ENCODE measurements at places on chromosomes 7 and 10.

DNA sequence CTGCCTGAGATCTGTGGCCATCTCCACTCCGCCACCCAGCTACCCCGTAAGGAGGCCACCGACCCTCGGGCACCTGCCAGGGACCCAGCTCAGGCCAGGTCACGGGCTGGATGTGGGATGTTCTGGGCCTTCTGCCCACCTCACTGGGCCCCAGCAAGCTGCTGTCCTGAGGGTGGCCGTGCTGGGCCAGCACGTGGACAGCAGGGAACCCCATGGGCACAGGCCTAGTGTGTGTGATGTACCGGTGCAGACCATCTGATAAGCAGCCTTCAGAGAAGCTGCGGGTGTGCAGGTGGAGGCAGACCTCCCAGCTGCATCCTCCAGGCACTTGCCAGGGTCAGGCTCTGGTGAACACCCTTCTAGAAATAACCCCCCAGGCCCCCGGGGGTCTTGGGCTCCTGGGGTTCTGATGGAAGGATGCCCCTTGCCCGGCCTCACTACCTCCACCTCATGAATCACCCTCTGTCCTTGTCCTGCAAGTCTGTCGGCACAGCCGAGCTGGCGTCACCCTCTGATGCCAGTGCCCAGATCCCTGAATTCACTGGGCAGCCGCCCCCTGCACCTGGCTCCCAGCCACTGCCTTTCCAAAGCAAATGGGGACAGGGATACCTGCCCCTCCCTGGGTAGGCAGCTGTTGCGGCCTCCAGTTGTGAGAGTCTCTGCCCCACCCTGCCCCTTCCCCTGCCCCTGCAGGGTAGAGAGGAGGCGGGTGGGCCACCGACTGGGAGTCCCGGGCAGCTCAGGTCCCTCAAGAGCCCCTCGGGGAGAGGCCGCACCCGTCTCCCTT, 139.8 kb downstream of the FAM53B start:
- no peak for DNase-seq

GRCh38 chr7:21850531-21851285, 95.0 kb downstream of the CDCA7L start:
- no peak for DNase-seq

- no peak for DNase-seq
Observed at GRCh38 chr10:86163522-86164173, 202.9 kb downstream of the GRID1 start.

GRCh38 chr10:30709229-30709628, 79.7 kb upstream of the LYZL2 start:
- DNase-seq: no peak

DNA sequence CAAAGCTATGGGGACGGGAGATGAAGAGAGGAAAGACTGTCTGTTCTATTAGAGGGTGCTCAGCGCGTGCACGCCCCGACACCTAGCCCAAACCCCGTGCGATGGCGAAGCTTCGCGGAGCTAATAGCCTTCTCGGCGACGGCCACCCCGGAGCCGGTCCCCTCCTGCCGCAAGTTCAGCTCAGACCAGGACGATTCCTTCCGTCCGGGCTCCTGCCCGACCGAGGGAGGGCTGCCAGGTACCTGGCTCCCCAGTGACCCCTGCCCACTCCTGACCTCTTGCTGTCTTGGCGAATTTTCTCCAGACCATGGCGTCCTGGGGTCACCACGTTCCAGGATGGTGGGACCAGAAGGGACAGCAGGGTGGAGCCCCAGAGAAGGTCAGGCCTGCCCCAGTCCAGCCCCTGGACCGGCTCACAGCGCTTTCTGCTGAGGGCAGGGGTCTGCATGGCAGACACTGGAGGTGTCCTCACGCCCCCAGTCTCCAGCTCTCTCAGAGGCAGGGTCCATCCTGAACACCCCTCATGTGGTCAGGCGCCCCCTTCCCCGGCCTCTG, 36.7 kb downstream of the UNCX start:
- no peak for DNase-seq

GRCh38 chr10:50622706-50623662, 772 bp downstream of the SGMS1 start:
- no peak for DNase-seq

GRCh38 chr7:87354749-87355148, 9.3 kb downstream of the CROT start:
- no peak for DNase-seq

- no peak for DNase-seq
Observed at GRCh38 chr7:12089951-12090756, 120.9 kb upstream of the TMEM106B start.

- DNase-seq: no peak
Observed at GRCh38 chr10:114905450-114905849, 32.5 kb upstream of the TRUB1 start.

DNA sequence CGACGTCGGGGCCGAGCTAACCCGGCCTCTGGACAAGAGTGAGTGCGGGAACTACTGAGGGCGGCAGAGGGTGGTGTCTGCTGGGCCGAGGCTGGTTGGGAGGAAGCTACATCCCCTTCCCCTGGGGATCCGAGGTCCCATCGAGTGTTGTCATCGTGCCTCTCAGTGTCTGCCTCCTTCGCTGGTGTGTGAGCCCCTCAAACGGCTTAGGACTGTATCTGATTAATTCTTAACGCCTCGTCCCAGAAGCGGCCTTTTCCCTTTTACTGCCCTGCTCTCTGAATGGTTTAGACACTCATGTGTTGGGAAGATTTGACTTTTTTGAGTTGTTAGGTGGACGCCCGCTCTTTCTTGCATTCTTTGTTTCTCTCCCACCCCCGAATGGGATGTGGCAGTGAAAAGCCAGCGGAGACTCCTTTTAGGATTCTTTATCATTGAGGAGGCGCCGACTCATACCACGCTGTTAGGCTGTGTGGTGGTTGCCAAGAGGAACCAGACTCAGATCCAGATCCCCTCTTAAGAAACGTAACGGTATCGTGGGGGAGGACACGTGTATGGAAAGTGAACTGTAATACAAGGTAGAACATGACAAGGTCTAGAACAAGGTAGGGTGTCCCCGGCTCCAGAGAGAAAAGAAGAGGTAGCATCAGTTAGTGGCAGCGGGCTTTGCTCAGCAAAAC, 631 bp downstream of the SUPV3L1 start:
- DNase-seq: no peak

- DNase-seq: no peak
Observed at GRCh38 chr7:132250480-132251326, 325.6 kb downstream of the PLXNA4 start.

DNA sequence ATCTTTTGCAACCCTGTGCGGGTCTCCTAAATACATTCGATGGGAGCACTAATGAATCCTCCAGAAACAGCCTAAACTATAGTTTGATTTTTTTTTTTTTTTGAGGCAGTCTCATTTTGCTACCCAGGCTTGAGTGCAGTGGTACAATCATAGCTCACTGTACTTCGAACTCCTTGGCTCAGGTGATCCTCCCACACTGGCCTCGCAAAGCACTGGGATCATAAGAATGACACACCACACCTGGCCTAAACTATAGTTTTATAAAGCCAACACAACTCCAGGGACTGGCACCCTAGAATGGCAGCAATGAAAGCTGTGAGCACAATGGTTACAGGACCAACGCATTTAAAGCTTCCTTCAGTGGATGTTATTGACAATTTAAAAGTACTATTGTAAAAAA, 14.5 kb upstream of the JMJD1C start:
- no peak for DNase-seq

Measured in COR-L47 (cell line).